ENCODE measurements at places on chromosomes 13 and 19. TPM values are rescaled to one million over a fixed set of nuclear protein-coding genes. Genes with fewer than 3 reads are reported as not detected.

DNA sequence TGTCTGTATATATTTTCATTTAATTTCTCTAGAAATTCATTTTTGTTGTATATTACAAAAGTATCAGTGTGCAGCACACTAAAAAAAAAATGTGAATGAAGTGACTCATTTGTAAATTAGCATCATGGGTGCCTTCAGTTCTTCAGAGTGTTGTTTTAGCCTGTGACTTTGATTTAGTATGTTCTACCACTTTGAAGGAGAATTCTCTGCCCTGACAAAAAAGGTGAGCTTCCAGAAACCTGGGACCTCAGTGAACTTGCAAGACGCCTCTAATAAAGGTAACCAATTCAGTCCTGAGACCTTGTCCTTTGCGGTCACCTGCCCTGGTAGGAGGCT, 2.4 kb downstream of the METTL21C start:
- no peaks in the 10 kb centered on the region for H3K27me3 ChIP-seq
- no peak overlapping the region for H3K4me3 ChIP-seq
- DNase-seq, result no peak

GRCh38 chr19:47824396-47824795, 2.7 kb downstream of the CRX start:
- no peak overlapping the region for H3K4me3 ChIP-seq
- no peaks in the 10 kb centered on the region for H3K4me1 ChIP-seq
- H3K27ac ChIP-seq, result no peak overlapping the region
- DNase-seq, result no peak
- H3K36me3 ChIP-seq, result no peaks in the 10 kb centered on the region
- H3K27me3 ChIP-seq, result no peaks in the 10 kb centered on the region

The SRRM5 gene
- total RNA-seq, result 1.0 TPM

DNA sequence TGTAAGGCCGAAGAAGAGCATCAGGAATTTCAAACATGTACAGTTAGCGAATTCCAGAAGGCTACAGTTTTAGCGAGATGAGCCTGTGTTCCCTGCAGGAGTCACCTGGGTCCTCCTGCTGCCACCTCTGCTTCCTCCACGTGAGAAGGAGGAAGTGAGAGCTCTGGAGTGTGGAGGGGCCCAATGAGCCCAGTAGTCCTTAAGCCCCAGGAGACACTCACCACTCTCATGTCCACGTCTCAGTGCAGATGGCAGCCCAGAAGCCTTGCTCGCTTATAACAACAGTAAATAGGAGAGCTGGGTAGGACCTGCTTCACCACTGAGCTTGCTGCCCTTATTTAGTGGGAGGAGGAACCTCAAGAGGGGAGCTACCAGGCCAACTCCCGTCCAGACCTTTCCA, 44.3 kb downstream of the SERP2 start:
- DNase-seq, result no peak
- H3K27ac ChIP-seq, result no peak overlapping the region
- H3K4me3 ChIP-seq, result no peak overlapping the region
- no peaks in the 10 kb centered on the region for H3K27me3 ChIP-seq
- H3K4me1 ChIP-seq, result peaks cover 11% of the 10 kb centered on the region

- no peak overlapping the region for H3K27ac ChIP-seq
- no peaks in the 10 kb centered on the region for H3K36me3 ChIP-seq
- DNase-seq, result no peak
- no peaks in the 10 kb centered on the region for H3K4me1 ChIP-seq
- no peaks in the 10 kb centered on the region for H3K27me3 ChIP-seq
Observed at GRCh38 chr13:41460930-41461329, 3.6 kb downstream of the RGCC start.

- H3K36me3 ChIP-seq, result no peaks in the 10 kb centered on the region
- H3K4me3 ChIP-seq, result no peak overlapping the region
- no peaks in the 10 kb centered on the region for H3K27me3 ChIP-seq
- H3K4me1 ChIP-seq, result peaks cover 2% of the 10 kb centered on the region
Observed at GRCh38 chr13:38264363-38265131, 85.1 kb upstream of the UFM1 start.

- H3K4me3 ChIP-seq, result no peak overlapping the region
- DNase-seq, result no peak
- H3K4me1 ChIP-seq, result peaks cover 77% of the 10 kb centered on the region
- no peaks in the 10 kb centered on the region for H3K36me3 ChIP-seq
Observed at GRCh38 chr13:110445722-110446574, 115.6 kb downstream of the RAB20 start.

The PCP2 gene
- total RNA-seq, result 1.9 TPM

- no peak overlapping the region for H3K27ac ChIP-seq
- H3K36me3 ChIP-seq, result no peaks in the 10 kb centered on the region
- no peak overlapping the region for H3K4me3 ChIP-seq
- H3K27me3 ChIP-seq, result no peaks in the 10 kb centered on the region
Observed at GRCh38 chr13:91302111-91302510, 45.4 kb upstream of the MIR17HG start.

DNA sequence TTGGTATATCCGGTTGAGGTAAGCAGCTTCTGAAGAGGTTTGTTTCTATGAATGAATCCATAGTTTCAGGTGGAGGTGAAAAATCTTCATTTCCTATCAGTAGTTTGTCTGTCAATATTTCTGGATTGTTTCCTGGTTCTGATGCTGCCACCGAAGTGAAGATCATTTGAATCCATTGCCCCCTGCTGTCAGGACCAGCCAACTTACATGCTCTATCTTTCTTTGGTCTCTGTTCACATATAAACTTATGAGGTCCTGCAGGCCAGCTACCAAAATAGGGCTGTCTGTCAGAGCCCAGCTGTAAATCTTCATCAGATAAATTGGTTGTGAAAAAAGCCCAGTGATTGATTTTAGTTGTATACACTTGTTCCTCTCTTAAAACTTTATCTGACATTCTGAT, 15.2 kb upstream of the N4BP2L1 start:
- no peaks in the 10 kb centered on the region for H3K36me3 ChIP-seq
- peaks cover 50% of the 10 kb centered on the region for H3K4me1 ChIP-seq
- no peak overlapping the region for H3K4me3 ChIP-seq
- H3K27me3 ChIP-seq, result no peaks in the 10 kb centered on the region
- H3K27ac ChIP-seq, result peak overlapping the region; percentile 14

DNA sequence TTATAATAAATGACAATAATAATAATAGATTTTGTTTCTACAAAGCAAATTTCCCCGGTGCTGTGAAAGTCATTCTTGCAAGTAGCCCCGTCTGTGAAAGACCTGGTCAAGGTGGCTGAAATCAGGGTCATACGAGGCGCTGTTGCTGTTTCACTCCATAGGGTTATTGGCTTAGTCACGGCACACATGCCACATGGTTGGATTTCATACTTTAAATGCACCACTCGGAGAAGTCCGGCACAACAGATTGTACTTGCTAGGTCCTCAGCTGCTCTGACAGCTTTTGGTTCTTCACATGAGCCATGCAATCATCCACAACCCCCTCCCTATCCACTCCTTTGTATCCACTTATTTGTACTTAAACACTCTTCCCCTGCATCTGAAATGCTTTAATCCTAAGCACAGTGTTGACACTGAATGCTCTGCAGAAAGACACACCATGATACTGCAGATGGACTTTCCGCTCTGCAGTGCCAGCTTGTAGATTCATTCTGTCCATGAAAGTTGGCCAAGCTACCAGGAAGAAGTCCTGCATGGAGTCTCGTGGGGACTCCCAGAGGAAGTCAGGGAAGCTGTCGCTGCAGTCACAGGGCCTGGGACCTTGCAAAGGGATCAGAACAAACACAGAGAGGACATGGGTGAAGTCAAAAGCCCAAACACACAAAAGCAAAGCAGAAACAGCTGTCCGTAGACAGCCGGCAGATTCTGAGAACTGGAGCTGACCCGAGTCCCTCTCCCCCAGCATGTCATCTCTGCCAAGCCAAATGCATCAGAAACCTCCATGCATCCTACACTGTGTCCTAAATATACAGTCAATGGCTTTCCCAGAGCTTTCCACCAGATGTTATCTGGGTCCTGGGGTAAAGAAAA, 124.6 kb downstream of the COL4A2 start:
- H3K4me1 ChIP-seq, result peaks cover 17% of the 10 kb centered on the region
- H3K36me3 ChIP-seq, result no peaks in the 10 kb centered on the region
- no peaks in the 10 kb centered on the region for H3K27me3 ChIP-seq

DNA sequence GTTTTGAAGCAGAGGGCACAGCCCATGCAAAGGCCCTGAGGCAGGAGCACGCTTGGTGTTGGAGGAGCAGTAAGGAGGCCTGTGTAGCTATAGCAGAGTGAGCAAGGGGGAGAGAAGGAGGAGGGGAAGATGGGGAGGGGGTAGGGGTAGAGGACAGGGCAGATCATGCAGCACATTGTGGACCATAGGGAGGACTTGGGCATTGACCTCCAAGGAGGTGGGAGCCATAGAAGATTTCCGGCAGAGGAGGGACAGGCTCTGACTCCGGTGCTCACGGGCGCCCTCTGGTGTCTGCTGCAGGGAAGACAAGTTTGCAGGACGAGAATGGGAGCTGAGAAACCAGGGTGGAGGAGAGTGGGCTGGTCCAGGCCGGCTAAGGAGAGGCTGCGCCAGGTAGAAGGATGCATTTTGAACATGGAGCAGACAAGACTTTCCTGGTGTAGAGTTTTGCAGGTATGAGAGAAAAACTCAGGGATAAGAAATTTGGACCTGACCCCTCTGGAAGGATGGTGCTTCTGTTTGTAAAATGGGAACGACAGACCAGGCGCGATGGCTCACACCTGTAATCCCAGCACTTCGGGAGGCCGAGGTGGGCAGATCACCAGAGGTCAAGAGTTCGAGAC, 13.7 kb upstream of the CREB3L3 start:
- H3K36me3 ChIP-seq, result no peaks in the 10 kb centered on the region
- no peak overlapping the region for H3K27ac ChIP-seq
- DNase-seq, result peak; percentile 86
- H3K27me3 ChIP-seq, result no peaks in the 10 kb centered on the region
- H3K4me1 ChIP-seq, result peaks cover 10% of the 10 kb centered on the region

- H3K4me3 ChIP-seq, result no peak overlapping the region
- no peaks in the 10 kb centered on the region for H3K27me3 ChIP-seq
- H3K4me1 ChIP-seq, result no peaks in the 10 kb centered on the region
- no peak overlapping the region for H3K27ac ChIP-seq
- no peak for DNase-seq
Observed at GRCh38 chr13:99686944-99687411, 185.7 kb downstream of the TM9SF2 start.

GRCh38 chr19:29410601-29411000, 115.2 kb upstream of the VSTM2B start:
- no peaks in the 10 kb centered on the region for H3K27me3 ChIP-seq
- no peaks in the 10 kb centered on the region for H3K36me3 ChIP-seq
- no peak for DNase-seq
- no peak overlapping the region for H3K4me3 ChIP-seq

The ZSCAN5B gene
- not detected for total RNA-seq

- no peak for DNase-seq
- no peaks in the 10 kb centered on the region for H3K4me1 ChIP-seq
- no peaks in the 10 kb centered on the region for H3K36me3 ChIP-seq
- H3K27me3 ChIP-seq, result no peaks in the 10 kb centered on the region
- H3K27ac ChIP-seq, result no peak overlapping the region
Observed at GRCh38 chr13:83378908-83379307, 503.4 kb downstream of the SLITRK1 start.

GRCh38 chr13:107993239-107993949, 221.9 kb downstream of the LIG4 start:
- no peaks in the 10 kb centered on the region for H3K27me3 ChIP-seq
- 0 out of 2 replicates have a peak, but pooled peaks cover 3% of the 10 kb centered on the region for H3K4me1 ChIP-seq
- no peaks in the 10 kb centered on the region for H3K36me3 ChIP-seq
- H3K4me3 ChIP-seq, result no peak overlapping the region

DNA sequence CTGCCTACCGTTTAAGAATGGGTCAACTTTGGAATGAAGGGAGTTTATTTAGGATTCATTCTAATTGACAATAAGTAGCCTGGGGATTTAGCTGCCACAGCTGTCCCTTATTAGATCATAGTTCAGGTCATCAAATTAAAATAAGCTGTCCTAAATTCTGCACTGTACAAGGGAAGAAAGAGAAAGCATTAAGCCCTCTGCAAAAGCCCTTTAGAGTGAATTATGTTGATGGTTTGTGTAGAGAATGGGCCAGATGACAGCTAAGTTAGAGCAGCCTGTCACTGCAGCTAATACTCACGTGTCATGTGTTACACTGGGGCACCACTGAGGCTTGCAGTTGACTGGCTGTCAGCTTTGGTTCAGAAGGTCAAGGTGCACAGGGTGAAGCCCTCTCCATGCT, 737.1 kb upstream of the SLC10A2 start:
- H3K27me3 ChIP-seq, result no peaks in the 10 kb centered on the region
- no peaks in the 10 kb centered on the region for H3K4me1 ChIP-seq
- H3K4me3 ChIP-seq, result no peak overlapping the region
- no peak for DNase-seq

DNA sequence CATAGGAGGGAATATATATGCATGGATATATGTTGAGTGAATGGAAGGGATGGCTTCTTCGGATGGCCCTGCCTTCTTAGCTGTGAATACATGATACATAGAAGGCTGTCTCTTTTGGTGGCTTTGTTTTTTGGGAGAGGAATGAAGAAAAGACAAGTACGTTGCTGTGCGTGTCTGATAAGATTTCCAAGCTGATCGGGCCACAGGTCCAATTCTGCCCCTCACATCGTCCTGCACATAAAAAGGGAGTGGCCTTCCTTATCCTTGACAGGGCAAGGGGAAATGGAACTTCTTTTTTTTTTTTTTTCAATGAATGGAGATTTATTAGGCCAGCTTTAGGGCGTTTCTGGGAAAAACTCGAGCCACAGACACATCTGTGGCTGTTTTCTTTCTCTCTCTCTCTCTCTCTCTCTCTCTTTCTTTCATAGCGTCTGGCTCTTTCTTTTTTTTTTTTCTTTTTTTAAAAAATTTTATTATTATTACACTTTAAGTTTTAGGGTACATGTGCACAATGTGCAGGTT, 103.8 kb upstream of the SPATA13 start:
- no peaks in the 10 kb centered on the region for H3K36me3 ChIP-seq
- no peaks in the 10 kb centered on the region for H3K4me1 ChIP-seq
- no peak overlapping the region for H3K27ac ChIP-seq

- H3K27me3 ChIP-seq, result no peaks in the 10 kb centered on the region
- peaks cover 94% of the 10 kb centered on the region for H3K4me1 ChIP-seq
- DNase-seq, result peak; percentile 86
- H3K36me3 ChIP-seq, result no peaks in the 10 kb centered on the region
- no peak overlapping the region for H3K4me3 ChIP-seq
- peak overlapping the region; percentile 97 for H3K27ac ChIP-seq
Observed at GRCh38 chr13:79779761-79780160, 298.8 kb downstream of the NDFIP2 start.

The JSRP1 gene
- not detected for total RNA-seq

The KLK10 gene
- total RNA-seq, result not detected

DNA sequence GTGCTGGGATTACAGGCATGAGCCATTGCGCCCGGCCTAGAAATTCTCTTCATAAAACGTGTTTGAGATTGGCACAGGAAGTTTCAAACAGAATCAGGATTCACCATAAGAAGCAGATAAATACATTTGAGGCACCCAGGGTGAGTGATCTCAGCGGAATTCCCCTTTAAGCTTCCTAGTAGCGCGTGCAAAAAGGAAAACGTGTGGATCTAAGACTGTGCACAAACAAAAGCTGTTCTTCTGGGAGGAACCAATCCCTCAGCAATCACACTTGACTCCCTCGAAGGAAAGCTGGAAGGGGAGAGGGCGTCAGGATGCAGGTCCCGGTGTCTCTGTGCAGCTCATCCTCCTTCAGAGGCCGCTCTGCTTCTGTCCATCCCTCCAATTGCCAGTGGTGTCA, 15.5 kb downstream of the MCF2L start:
- no peaks in the 10 kb centered on the region for H3K36me3 ChIP-seq
- H3K4me1 ChIP-seq, result peaks cover 27% of the 10 kb centered on the region
- no peak for DNase-seq
- peak overlapping the region; percentile 33 for H3K4me3 ChIP-seq
- no peak overlapping the region for H3K27ac ChIP-seq
- H3K27me3 ChIP-seq, result no peaks in the 10 kb centered on the region
